Activated effector memory CD4-positive, alpha-beta T cell treated with anti-CD3 and anti-CD28 coated beads, Interleukin-2, amount 50 U/mL, for 16 hours (primary cell): ENCODE measurements at places on chromosomes 1 and 21.

GRCh38 chr1:217660353-217661062 lies 29.4 kb downstream of the SPATA17 start:
- DNase-seq, result no peak

DNA sequence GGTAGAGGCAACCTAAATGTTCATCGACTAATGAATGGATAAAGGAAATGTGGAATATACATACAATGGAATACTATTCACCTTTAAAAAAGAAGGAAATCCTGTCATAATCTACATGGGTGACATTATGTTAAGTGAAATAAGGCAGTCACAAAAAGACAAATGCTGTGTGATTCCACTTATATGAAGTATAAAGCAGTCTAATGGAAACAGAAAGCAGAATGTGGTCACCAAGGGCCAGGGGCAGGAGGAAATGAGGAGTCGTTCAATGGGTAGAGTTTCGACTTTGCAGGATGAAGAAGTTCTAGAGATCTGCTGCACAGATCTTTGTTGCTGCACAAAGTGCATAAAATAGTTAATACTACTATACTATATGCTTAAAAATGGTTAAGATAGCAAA lies 7.8 kb downstream of the DIPK1A start:
- DNase-seq, result peak; percentile 72

DNA sequence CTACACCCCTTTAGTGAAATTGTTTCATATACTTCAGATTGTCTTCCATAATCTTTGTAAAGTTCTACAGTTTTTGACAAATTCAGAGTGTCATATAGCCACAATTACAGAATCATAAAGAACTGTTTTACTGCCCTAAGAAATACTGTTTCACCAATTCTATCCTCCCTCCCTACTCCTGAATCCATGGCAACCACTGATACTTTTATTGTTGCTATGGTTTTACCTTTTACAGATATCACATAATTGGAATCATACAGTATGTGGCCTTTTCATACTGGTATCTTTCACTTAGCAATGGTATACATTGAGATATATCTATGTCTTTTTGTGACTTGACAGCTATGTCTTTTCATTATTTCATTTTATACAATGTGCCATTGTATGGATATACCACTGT lies 34.1 kb downstream of the RC3H1 start:
- DNase-seq, result no peak

- no peak for DNase-seq
Measured at GRCh38 chr1:175742790-175743459, 470 bp downstream of the TNR start.

GRCh38 chr1:17605582-17606344 lies 66.3 kb downstream of the ARHGEF10L start:
- DNase-seq, result no peak

DNA sequence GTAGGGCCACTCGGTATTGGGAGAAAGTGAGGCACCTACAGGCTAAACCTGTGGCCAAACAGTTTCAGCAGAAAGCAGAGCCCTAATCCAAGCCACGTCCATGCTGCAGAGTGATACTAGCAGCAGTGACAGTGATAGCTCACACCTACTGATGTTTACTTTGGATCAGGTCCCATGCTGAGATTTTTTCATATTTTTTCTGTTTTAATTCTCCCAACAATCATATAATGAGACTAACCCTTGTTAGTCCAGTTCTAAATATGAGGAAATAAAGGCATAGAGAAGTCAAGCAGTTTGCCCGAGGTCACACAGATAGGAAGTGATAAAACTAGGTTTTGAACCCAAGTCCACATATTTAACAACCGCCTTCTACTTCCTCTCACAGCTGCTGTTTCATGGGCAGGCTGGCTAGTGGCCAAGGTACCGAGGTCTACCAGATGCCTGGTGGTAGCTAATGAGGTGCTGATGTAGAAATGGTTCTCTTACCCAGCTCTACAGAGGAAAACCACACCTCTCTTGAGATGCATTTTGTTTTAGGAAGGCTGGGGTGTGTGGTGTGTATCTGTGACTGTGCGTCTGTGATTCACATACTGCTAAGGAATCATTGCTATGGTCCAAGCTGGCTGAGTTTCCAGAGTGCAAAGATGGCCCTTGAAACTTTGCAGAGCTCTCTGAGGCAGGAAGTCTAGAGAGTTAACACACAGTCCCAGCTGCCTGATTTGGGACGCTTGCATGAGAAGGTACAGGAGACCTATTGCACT lies 80.3 kb upstream of the ARTN start:
- DNase-seq, result no peak
